Prostate gland (tissue), 2 donors: ENCODE measurements at places on chromosomes 7 and 10. TPM values are rescaled to one million over a fixed set of nuclear protein-coding genes. Genes with fewer than 3 reads are reported as not detected.

The CCDC172 gene
- not detected for total RNA-seq

The CPA5 gene
- 1.5 TPM for total RNA-seq

The CPA4 gene
- total RNA-seq = 0.23 TPM

The AOAH gene
- total RNA-seq = 4.8 TPM

DNA sequence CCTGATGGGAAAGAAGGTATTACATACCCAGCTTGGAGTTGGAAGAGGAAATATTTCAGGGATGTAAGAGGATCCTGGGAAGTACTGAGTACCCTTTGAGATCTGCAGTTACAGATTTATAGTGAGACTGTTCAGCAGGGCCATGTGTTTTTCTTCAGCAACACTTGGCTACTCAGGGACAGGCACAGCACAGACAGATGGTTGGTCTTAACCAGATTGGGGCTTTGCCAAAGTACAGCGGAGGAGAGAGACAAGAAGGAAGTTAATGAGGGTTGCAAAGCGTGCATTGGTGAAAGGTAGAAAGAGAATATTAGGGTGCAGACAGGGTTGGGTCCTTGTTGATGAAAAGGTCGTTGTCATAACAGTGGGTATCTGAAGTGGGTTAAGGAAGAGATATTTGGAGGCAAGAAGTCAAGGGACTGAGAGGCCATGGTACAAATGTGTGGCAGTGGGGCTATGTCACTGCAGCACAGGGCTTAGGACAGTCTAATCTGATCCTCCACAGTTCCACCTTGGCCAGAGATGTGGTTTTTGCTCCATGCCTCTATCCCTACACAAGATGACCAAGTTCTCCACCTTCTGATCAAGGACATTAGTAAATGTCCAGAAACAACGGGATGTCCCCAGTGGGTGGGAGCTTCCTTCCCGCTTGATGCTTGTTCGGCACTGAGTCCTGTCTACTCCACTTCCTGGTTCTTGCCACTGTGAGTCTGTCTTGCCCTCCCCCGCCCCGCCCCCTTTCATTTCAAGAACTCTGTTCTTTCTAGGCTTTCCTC, 18.9 kb upstream of the DNAJC1 start:
- DNase-seq = no peak

GRCh38 chr7:114979803-114980507, 58.1 kb downstream of the MDFIC start:
- no peak for DNase-seq

GRCh38 chr7:91789086-91789485, 91.4 kb downstream of the MTERF1 start:
- no peak for DNase-seq

DNA sequence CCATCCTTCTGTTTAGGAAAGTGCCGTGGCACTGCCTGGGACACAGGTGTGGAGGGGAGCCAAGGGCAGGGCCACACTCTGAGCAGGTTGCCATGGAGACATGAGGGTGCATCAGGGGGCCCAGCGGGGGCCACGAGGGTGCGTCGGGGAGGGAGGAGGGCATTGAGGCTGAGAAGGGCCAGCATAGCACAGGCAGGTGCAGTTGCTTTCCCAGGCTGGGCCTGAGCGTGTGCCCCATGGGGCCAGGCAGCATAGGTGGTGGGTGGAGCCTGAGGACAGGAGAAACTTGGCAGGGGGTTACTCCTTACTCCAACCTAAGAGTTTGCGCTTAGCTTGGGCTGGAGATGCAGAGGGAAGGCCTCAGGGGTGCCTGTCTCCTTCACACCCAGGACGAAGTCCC, 15.2 kb downstream of the YKT6 start:
- DNase-seq = no peak

DNA sequence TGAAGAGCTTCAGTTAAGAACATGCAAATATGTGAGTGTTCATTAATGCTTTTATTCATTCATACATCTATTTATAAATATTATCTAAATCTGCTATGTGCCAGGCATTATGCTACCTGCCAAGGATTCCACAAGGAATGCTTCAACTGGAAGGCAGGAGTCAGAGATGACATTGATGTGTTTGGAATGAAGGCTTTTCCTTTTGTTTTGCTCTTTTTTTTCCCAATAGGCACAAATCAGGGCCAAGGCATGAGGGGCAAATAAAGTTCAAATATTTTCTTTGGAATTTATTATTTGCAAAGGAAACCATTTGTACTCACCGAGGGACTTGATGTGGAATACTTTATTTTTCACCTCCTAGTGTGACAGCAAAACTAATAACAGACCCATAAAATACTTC, 530.3 kb downstream of the ARL4A start:
- DNase-seq = no peak

- DNase-seq = no peak
These were observed 1.8 kb downstream of the LLCFC1 start for GRCh38 chr7:142940966-142941535.

GRCh38 chr10:97676770-97677581, 10.1 kb downstream of the AVPI1 start:
- DNase-seq = no peak

GRCh38 chr7:33070277-33070676, 7.7 kb upstream of the NT5C3A start:
- DNase-seq = no peak

- no peak for DNase-seq
These were observed 185.8 kb downstream of the RELN start for GRCh38 chr7:103803631-103804030.

DNA sequence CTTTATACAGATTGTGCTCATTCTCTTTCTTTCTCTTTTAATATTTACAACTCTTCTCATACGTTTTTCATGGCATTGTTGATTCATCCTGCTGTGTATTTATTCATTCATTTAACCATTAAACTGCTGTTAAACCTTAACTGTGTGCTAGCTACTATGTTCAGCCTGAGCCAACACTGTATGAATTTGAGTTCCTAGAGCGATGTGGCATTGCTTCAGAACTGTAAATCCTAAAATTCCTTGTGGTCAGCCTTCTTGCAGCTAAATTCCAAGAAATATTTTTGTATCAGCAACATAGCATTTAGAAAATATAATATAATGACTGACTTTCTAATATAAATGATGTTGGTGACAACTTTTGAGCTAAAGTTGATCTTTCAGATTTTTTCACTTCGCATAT, 184.7 kb upstream of the FZD1 start:
- no peak for DNase-seq
